Lower lobe of right lung (tissue), 2 donors: ENCODE measurements at places on chromosomes 12 and 14. TPM values are rescaled to one million over a fixed set of nuclear protein-coding genes. Genes with fewer than 3 reads are reported as not detected.
A peak's percentile ranks its signal among the peaks of the same experiment; 100 is the strongest.

Gene ESR2
- total RNA-seq: 0.30 TPM

Gene PTGER2
- 6.2 TPM for total RNA-seq

Gene DDX47
- 45.1 TPM for total RNA-seq

Gene SRRM4
- total RNA-seq: not detected

Gene KDM5A
- 74.2 TPM for total RNA-seq

Gene KRT77
- not detected for total RNA-seq

Gene TSPAN9
- 61.1 TPM for total RNA-seq

Gene CLEC4E
- total RNA-seq: 21.5 TPM

DNA sequence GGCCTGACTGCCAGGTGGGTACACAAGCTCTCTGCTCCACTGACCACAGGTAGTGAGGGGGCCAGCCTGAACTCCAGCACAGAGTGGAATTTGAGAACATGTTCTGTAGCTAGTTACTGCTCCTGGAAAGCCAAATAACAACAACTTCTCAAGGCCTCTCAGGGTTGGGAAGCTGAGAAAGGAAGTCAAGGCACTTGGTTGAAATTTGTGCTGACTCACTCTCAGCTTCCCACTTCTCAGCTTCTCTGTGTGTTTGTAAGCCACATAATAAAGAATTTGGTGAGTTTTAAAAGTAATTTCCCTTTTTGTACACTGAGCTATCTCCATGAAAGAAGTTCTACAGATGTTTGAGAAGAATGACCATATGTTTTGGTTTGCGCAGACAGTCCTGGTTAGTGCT is 234.9 kb downstream of the KTN1 start:
- no peak for DNase-seq
- no peaks in the 10 kb centered on the region for H3K27me3 ChIP-seq
- H3K4me1 ChIP-seq: no peaks in the 10 kb centered on the region
- no peaks in the 10 kb centered on the region for H3K36me3 ChIP-seq
- no peak overlapping the region for H3K27ac ChIP-seq
- H3K4me3 ChIP-seq: no peak overlapping the region

- no peaks in the 10 kb centered on the region for H3K27me3 ChIP-seq
- H3K4me3 ChIP-seq: no peak overlapping the region
- peaks cover 4% of the 10 kb centered on the region for H3K4me1 ChIP-seq
- no peak overlapping the region for H3K27ac ChIP-seq
- no peaks in the 10 kb centered on the region for H3K36me3 ChIP-seq
These were observed 79.8 kb downstream of the PCNX1 start for GRCh38 chr14:70987041-70987440.

DNA sequence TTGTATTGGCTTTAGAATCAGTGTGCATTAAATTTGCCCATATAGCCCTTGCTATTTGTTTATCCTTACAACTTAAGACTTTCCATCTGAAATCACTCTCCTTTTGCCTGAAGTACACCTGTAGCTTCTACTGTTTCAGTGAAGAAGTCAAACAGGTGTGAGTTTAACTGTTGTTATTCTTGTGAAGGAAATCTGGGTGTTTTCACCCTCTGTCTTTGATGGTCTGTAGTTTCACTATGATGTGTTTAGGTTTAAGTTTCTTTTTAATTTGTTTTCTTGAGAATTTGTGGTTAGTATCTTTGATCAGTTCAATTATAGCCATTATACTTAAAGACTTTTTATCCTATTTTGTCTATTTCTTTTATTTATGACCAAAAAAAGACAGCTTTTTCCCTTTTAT is 68.9 kb upstream of the BBS10 start:
- H3K4me1 ChIP-seq: no peaks in the 10 kb centered on the region
- peaks cover 4% of the 10 kb centered on the region for H3K36me3 ChIP-seq
- DNase-seq: no peak
- H3K27me3 ChIP-seq: no peaks in the 10 kb centered on the region
- H3K27ac ChIP-seq: no peak overlapping the region

DNA sequence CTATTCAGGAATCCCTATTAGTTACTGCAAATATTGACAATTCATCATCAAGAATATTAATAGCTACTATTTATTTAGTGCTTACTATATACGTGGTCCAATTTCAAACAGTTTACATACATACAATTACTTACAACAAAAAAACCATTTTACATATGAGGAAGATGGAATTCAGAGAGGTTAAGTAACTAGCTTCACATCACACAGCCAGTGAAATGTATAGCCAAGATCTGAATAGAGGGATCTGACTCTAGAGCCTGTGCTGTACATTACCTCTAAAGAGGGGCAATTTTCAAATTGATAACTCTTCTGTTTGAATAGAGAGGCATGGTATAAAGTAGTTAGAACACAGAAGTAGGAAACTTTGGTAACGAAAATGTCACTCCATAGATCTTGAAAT is 18.3 kb downstream of the SOX5 start:
- H3K27me3 ChIP-seq: no peaks in the 10 kb centered on the region
- no peak for DNase-seq
- no peaks in the 10 kb centered on the region for H3K4me1 ChIP-seq
- no peak overlapping the region for H3K4me3 ChIP-seq

DNA sequence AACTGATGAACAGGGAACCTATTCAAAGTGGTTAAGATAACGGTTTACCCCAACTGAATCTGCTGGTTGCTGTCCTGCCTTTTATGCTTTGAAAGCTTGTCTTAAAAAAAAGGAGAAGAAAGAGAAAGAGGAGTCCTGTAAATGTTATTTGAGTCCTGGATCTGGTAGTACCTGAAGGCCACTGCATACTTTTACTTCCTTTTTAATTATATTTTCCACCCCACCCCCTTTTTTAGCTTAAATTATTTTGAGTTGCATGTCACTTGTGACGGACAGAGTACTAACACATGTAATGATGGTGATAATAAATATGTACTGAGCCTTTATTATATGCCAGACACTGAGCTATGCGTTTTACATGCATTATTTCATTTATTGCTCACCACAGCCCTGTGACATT is 2.5 kb upstream of the AMIGO2 start:
- no peaks in the 10 kb centered on the region for H3K36me3 ChIP-seq
- DNase-seq: no peak
- no peak overlapping the region for H3K27ac ChIP-seq
- H3K4me1 ChIP-seq: peaks cover 70% of the 10 kb centered on the region
- H3K27me3 ChIP-seq: no peaks in the 10 kb centered on the region
- H3K4me3 ChIP-seq: no peak overlapping the region

DNA sequence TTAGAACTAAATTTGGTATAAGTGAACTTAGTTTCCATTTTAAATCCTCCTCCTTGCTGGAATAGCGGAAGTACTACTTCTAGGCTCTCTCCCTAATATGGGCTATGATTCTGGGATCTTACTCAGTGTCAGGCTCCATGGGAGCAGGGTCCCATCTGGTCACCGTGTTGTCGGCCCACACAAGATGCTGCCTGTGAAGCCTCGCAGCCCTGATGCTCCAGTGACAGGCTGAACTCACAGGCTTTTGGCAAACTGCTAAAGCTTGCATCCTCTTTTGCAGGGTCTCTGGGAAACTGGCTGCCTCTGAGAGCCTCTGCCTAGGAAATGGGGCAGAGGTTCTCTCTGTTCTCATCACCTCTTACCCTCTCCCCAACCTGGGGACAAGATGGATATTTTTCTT is 88.4 kb downstream of the RPAP3 start:
- no peak for DNase-seq
- H3K4me3 ChIP-seq: no peak overlapping the region
- H3K27ac ChIP-seq: no peak overlapping the region
- H3K36me3 ChIP-seq: no peaks in the 10 kb centered on the region

GRCh38 chr12:43832463-43833168 is 3.3 kb upstream of the TMEM117 start:
- no peak overlapping the region for H3K27ac ChIP-seq
- no peaks in the 10 kb centered on the region for H3K36me3 ChIP-seq
- no peaks in the 10 kb centered on the region for H3K27me3 ChIP-seq
- H3K4me1 ChIP-seq: peaks cover 22% of the 10 kb centered on the region
- H3K4me3 ChIP-seq: no peak overlapping the region

- H3K27ac ChIP-seq: no peak overlapping the region
- H3K4me1 ChIP-seq: no peaks in the 10 kb centered on the region
- no peaks in the 10 kb centered on the region for H3K27me3 ChIP-seq
- no peaks in the 10 kb centered on the region for H3K36me3 ChIP-seq
- no peak overlapping the region for H3K4me3 ChIP-seq
- no peak for DNase-seq
These were observed 34.3 kb downstream of the SERPINA3 start for GRCh38 chr14:94646481-94646880.

DNA sequence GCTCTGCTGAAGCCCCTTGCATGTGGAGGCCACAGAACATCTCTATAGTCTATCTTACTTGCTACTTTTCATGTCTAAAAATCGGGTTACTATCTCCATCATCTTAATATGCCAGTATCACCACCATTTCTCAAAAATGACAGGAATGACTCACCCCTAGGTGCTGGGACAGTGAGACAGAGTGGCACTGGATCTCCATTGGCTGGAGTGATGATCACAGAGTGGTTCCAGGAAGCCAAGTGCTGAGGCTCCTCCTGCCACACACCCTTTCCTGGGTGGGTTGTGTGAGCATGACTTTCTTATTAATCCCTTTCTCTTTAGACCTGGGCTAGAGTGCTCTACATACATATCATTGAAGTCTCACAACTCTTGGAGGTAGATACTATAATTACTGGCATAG is 3.3 kb upstream of the ASCL1 start:
- peaks cover 21% of the 10 kb centered on the region for H3K4me1 ChIP-seq
- no peak overlapping the region for H3K27ac ChIP-seq
- H3K27me3 ChIP-seq: peaks cover 87% of the 10 kb centered on the region
- H3K4me3 ChIP-seq: no peak overlapping the region
- no peaks in the 10 kb centered on the region for H3K36me3 ChIP-seq

GRCh38 chr12:1220127-1221092 is 229.4 kb downstream of the ERC1 start:
- no peaks in the 10 kb centered on the region for H3K27me3 ChIP-seq
- peaks cover 44% of the 10 kb centered on the region for H3K4me1 ChIP-seq
- no peak for DNase-seq
- H3K36me3 ChIP-seq: no peaks in the 10 kb centered on the region

DNA sequence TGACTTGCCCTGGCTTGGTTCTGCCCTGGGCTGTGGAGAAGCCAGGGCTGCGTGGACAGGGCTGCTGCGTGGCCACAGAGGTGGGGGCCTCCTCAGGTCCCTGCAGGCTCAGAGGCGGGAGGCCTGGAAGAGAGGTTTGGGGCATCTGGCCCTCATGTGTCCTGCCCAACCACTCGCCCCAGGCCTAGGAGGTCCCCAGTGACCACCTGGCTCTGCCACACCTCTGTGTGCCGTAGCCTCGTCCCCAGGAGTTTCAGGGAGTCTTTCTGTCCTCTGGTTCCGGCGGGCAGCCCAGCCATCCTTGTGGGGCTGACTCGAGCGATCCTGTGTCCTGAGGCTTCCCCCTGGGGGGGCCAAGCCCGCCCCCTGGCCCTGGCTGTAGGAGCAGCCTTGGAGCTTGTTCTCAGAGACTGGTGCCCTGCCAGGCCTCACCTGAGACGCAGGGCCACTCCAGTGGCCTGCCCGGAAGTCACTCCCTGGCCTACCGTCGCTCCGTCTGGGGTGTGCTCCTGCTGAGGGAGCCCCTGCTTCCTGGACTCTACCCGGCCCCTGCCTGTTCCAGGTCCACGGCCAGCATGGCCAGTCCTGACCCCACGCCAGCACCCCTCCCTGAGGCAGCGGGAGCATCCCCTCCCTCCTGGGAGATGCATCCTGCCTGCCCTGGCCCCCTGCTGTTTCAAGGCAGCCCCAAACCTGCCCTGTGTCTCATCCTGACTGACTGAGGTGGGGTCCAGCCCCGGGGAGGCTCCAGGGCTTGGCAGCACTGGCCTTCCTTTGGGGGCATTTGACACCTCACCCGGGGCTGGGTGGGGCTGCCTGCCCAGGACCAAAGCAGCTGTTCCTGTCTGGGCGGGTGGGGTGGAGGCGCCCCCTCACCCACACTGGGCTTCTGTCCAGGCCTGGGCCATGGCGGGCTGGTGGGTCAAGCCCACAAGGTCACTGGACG is 13.9 kb downstream of the ASPG start:
- DNase-seq: peak; percentile 45
- H3K27me3 ChIP-seq: peaks cover 14% of the 10 kb centered on the region
- H3K27ac ChIP-seq: no peak overlapping the region

DNA sequence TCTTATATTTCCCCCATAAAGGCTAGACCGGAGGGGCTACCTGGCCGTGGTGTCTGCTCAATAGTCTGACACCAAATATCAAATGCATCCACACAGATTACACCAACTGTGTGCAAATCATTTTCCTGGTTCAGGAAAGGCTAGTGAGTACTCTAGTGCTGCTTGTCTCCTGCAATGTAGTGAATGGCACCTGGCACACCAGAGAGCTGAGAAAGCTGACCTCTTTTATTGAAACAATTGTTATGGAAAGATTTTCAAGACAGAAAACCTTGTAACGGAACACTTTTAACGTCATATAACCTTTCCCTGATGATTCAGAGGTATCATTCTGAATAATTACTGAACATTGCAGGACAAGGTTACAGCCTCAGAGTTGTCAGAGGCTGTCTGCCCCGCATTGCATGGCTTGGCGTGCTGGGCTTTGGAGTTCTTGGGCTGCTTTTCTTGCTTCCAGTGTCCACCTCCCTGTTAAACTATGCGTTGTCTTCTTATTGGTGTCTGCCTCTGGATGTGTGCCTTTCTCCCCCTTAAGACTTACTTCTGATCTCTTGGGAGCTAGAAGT is 40.7 kb upstream of the HDAC7 start:
- H3K36me3 ChIP-seq: peaks cover 49% of the 10 kb centered on the region
- H3K4me3 ChIP-seq: no peak overlapping the region
- H3K27ac ChIP-seq: no peak overlapping the region
- DNase-seq: no peak
- no peaks in the 10 kb centered on the region for H3K27me3 ChIP-seq
- no peaks in the 10 kb centered on the region for H3K4me1 ChIP-seq

DNA sequence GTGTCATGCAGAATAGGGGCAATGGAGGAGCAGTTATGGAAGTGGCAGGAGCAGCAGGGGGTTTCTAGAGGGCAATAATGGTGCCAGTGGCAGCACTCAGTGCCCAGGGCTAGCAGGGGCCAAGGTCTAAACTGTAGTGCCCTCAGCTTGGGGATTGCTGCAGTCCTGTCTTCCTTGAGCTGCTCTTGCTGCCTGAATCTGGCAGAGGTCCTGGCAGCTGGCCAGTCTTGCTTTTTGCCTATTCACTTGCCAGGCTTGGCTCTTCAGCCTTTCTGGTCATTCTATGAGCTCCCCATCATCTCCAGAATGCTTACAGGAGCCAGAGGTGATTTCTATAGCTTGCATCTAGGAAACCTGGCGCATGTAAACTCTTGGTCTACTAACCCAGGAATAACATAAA is 72.0 kb downstream of the SUDS3 start:
- DNase-seq: no peak
- H3K4me3 ChIP-seq: no peak overlapping the region
- no peaks in the 10 kb centered on the region for H3K36me3 ChIP-seq
- H3K4me1 ChIP-seq: no peaks in the 10 kb centered on the region

DNA sequence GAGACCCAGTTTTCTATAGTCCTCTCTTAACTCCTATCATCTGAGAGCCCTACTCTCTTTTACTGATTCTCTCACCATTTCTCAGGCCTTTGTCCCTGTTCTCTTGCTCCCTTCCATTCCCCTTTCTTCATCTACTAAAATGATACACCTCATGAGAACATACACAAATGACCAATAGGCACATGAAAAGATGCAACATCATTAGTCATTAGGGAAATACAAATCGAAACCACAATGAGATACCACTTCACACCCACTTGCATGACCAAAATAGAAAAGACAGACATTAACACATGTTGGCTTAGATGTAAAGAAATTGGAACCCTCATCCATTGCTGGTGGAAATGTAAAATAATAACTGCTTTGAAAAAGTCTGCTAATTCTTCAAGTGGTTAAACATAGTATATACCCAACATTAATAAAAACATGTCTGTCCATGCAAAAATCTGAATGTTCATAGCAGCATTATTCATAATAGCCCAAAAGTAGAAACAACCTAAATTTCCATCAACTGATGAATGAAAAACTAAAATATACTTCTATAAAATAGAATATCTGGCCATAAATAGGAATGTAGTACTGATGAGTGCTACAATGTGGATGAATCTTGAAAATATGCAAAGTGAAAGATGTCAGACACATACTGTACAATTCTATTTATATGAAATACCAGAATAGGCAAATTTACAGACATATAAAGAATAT is 66.0 kb downstream of the DENND5B start:
- DNase-seq: no peak
- H3K27me3 ChIP-seq: no peaks in the 10 kb centered on the region
